NCI-H1105 treated with DMSO at 0.1 percent for 48 hours (cell line): ENCODE measurements at places on chromosomes 3 and 15.

DNA sequence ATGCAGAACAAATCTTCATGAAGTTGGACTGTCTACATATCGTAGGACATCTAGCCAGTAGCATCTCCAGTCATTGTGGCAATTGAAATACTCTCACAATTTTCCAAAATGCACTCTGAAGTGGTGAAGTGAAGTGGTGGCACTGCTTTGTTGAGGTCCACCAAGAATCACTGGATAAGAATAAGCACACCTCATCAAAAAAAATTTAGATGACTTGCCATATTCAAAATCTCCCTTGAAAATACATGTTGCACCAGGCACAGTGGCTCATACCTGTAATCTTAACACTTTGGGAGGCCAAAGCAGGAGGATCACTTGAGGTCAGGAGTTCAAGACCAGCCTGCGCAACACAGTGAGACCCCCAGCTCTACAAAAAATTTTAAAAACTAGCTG is 12.9 kb downstream of the HACD2 start:
- DNase-seq: no peak

- no peak for DNase-seq
Measured at GRCh38 chr15:64693134-64693533, 82.3 kb downstream of the RBPMS2 start.

GRCh38 chr3:8400911-8401310 is 100.7 kb upstream of the LMCD1 start:
- no peak for DNase-seq

- DNase-seq: no peak
Measured at GRCh38 chr15:72916897-72917296, 133.3 kb upstream of the ADPGK start.

DNA sequence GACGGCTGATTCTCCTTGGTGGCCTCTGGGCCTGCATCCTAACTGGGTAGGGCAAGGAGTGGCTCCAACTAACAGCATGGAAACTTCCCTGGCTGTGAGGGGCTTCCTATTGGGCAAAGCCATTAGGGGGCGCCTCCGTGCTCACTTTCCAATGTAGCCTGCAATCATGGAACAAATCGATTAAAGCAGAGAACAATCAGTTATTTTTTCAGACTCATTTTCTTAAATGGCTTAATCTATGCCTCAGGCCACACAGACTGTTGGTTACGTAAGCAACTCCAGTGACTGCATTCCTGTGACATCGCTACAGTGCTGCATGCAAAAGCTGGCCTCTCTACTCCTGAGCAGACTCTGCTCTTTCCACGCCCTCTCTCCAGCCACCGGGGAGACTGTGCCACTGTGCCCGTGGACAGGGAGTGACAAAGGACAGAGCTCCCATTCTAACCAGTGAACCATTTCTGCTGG is 278.9 kb downstream of the KLF13 start:
- no peak for DNase-seq

GRCh38 chr3:133767607-133768006 is 21.4 kb downstream of the TF start:
- DNase-seq: no peak

- DNase-seq: no peak
Measured at GRCh38 chr15:45657764-45658545, 23.1 kb downstream of the SQOR start.

GRCh38 chr3:194397757-194398312 is 1.2 kb downstream of the GP5 start:
- no peak for DNase-seq

DNA sequence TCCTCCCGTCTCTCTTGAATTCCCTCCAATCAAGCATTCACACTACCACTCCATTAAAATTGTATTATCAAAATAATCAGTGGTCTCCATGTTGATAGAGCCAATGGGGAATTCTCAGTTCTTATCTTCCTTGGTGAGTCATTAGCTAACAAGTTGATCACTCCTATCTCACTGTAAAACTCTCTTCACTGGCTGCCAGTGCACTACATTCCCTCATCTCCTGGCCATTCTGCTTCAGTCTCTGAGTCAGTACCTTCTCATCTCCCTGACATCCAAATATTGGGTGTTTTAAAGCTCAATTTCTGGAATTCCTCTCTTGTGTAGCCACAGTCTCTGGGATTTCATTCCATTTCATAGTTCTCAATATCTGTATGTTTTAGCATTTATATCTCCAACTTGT is 175.2 kb downstream of the ALDH1A2 start:
- DNase-seq: no peak

DNA sequence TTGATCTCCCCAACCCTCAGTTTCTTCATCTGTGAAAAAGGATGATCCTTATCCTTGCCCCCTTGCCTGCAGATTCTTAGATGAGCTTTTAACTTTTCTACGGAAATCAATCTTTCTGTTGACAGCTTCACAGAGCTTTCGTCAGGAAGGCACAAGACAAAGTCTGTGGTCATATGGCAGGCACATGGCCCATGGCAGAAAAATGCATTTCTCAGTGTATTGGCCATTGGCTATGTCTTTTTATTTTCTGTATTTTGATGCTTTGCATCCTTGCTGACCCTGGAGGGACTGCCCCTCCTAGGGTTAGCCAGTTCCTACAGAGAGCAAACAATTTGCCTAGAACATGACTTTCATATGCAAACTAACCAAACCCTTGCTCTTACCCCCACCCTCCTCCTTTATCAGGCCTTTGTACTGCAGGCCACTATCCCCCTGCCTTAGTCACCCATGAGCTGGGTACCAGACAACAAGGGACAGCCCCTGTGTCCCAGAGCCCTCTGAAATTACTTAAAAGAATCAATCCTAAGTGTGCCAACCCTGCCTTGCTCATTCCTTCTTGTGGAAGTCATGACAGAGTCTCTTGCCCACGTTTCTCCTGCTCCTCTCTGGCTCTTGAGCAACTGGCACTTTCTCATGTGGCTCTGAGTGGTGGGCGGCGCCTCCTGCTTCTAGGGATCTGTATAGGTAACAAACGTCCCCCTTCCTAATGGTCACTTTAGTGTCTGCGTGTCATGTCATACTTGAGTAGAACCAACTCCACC is 24.1 kb upstream of the NOX5 start:
- DNase-seq: no peak

DNA sequence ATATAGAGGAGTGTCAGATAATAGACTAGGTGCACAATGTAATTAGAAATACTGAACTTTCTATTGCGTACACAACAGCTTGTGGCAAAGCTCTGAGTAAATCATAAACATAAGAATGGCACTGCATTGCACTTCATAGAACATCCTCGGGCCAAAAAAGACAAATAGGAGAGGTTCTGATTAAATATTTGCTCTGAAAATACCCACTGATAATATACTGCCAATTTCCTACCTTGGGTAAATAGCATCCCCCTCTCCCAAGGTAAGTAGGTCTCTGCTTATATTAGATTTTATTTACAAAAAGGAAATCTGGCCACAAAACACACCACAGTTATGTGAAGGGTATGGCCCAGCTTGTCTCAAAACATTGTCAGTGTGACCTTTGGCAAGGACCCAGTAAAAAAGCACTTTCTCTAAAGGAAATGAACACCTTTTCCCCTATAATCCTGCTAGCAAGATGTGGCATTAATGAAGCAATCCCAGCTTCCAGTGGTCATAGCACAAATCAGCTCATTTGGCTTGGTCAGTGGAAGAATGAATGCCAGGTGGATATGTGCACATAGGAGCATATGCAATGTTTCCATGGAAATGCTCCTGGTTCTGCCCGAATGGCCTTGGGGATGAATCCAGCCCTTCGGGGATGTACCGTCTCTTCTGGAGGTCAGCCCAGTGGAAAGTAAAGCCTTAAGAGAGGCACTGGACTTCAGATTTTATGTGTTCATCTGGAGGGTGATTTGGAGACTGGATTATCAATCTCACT is 315.9 kb downstream of the LSAMP start:
- DNase-seq: no peak

- DNase-seq: no peak
Measured at GRCh38 chr3:42489116-42489936, 13.1 kb upstream of the VIPR1 start.

DNA sequence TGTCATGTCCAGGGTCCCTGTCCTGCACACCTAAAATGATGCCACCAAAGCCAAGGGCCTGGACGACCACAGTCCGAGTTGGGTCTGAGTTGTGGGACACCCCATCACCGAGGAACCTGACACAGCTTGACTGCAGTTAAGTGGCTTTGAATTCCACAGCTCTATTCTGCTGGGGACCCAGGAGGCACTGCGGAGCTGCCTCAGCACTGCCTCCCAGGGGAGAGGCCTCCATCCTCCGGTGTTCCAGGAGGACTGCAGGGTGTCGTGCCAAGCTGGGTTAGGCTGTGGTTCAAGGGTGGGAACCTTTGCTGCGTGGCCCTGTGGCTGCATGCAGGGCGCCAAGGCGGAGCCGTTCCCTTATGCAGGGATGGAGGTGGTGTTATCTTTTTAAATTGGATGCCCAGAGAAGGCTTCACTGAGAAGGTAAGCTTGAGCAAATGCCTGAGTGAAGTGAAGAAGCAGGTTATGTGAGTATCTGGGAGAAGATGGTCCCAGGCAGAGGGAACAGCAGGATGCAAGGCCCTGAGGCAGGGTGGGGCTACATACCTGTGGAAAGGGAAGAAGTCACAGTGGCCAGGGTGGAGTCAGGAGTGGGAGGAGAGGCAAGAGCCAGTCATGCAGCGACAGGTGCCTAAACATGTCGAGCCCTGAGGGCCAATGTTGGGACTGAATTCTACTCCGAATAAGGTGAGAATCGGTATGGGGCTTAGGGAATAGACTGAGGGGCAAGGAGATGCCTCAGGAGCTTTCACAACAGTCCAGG is 144.8 kb downstream of the TPRA1 start:
- DNase-seq: no peak

- no peak for DNase-seq
Measured at GRCh38 chr15:61226361-61227256, 2.5 kb downstream of the RORA start.

DNA sequence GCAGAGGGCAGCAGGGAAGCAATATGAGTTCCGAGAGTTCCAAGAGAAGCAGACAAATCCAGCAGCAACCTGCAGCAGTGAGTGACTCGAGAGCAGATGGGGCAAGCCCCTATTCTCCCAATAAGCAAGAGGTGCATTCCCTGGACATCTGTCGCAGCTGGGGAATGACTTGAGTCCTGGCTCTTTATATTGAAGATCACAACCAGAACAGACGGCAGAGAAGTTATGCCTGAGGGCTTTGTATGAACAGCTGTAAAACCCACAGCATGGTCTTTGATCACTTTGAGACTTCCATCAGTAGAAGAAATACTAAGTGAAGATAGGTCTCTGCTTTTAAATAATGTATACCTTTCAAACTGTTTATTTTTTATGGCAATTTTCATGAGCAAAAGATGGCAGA is 23.6 kb upstream of the C3orf22 start:
- DNase-seq: no peak

GRCh38 chr3:125059488-125060245 is 3.9 kb upstream of the HEG1 start:
- DNase-seq: no peak

- DNase-seq: no peak
Measured at GRCh38 chr15:61700803-61701202, 359.4 kb downstream of the VPS13C start.

DNA sequence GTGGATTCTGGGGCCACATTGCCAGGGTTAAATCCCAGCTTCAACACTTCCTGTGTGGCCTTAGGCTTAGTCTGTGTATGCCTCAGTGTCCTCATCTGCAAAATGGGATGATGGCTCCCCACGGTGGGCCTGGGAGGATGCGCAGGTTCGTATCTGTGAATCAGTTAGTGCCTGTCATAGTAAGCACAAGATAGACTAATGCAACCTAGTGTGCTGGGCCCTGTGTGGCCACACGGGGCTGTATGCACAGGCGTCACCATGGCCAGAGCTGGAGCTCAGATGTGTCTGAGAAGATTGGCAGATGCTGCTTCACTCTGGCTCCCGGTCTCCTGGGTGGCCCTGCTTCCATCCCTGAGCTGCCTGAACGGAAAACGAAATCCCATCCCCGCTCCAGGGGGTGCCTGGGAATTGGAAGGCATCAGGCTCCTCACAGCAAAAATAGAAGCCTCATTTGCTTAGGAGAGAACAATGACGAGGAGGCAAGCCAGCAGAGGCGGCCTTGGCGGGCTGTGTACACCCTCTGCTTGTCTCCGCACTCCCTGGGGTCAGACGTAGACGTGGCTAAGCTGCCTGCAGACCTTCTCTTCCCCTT is 103.6 kb downstream of the APBA2 start:
- DNase-seq: no peak

DNA sequence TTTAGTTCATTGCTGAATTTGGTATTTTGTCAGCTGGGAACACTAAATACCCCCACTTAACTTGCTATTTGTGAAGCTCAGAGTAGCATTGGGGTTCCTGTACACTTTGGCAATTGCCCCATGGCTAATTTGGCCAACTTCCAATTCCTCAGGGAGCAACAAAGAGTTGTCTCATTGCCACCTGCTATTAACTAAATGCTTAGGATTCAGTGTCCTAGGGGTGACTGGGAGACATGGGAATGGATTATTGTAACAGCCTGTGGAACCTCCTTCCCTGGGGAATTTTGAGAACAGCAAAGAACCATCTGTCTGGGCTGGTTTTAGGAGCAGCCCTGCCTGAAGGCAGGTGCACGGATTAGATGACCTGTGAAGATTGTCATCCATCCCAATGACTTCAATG is 437.4 kb upstream of the TPRG1 start:
- DNase-seq: peak; percentile 100
